ENCODE measurements at places on chromosomes 5 and 9.
A peak's percentile ranks its signal among the peaks of the same experiment; 100 is the strongest.

DNA sequence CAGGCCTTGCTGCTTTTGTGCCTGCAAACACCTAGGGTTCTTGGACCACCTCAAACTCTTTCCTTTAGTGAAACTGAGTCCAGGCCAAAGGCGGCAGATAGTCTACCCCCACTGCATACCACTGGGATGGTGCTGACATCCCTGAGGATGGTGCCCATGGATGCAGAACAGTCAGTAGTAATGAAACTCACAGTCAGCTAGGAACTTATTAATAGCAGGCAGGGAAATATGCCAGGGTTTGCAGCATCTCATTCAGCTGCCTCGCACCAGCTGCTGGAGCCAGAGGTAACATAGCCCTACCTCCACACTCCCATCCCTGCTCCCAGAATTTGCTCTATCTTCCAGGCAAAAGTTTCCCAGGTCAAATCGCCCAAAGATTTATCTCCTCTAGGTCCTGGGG lies 189.1 kb downstream of the SREK1 start:
- DNase-seq = no peak

DNA sequence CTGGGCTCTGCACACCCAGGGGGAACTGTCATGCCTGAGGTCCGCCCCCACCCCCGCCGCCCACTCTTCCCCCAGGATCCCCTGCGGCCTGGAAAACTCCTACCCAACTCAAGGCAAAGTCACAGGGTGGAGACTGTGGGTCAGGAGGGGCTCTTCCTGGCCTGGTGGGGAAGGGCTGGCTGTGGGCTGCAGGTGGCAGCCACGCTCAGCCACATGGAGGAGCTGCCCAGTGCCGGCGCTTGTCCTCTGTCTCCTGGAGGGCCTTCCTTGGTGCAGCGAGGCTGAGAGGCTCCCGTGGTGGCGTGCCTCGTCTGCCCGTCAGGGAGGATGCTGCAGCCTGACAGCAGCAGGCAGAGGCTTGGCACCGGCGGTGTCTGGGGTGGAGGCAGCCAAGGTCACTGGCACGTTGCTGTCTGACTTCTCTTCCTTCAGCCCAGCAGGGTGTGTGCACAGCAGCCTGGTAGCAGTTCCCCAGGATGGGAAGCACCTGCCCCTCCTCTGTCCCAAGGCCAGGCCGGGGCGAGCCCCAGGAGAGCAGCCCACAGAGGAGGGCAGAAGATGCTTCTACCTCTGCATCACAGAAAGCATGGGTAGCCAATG lies 78.1 kb downstream of the ADAMTS2 start:
- no peak for DNase-seq

GRCh38 chr5:131384616-131385214 lies 120.9 kb downstream of the CDC42SE2 start:
- peak; percentile 54 for DNase-seq

GRCh38 chr5:41637869-41638268 lies 127.5 kb upstream of the PLCXD3 start:
- DNase-seq = no peak

DNA sequence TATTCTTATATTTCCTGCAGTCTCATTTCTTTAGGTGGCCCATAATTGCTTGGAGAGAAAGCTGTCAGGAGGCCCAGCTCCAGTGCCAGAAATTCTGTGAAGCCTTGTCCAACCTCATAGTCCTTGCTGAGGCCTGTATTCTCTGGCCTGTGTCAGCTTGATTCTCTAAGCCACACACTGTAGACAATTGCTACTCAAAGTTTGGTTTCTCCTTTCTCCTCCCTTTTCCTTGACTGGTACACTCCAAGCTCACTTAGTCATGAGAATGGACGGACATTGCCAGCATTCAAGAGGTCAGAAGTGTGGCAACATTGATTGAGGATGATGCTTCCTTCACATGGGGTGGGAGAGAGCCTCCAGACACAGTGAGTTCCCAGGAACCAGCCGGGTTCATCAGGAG lies 71.3 kb upstream of the CXCL14 start:
- no peak for DNase-seq

GRCh38 chr5:55853818-55854217 lies 2.7 kb downstream of the IL31RA start:
- no peak for DNase-seq

GRCh38 chr9:129473523-129474244 lies 147.2 kb downstream of the C9orf50 start:
- no peak for DNase-seq

DNA sequence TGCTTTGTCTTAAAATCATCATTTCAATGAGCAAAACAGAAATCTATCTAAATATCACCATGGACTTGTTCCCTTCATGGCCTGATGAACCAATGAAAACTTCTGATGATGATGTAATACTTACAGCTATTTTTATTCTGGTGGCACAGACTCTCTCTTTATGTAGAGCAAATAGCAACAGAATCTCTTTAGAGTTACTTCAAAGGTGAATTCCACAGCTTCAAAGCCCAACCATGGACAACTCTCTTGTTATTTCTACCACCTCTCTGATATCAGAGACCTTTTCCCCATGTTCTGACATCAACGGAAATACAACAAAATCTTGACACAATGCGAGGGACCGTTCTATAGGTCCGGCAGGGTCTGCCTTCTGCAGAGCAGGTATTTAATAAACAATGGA lies 70.1 kb downstream of the RETREG1 start:
- DNase-seq = no peak

DNA sequence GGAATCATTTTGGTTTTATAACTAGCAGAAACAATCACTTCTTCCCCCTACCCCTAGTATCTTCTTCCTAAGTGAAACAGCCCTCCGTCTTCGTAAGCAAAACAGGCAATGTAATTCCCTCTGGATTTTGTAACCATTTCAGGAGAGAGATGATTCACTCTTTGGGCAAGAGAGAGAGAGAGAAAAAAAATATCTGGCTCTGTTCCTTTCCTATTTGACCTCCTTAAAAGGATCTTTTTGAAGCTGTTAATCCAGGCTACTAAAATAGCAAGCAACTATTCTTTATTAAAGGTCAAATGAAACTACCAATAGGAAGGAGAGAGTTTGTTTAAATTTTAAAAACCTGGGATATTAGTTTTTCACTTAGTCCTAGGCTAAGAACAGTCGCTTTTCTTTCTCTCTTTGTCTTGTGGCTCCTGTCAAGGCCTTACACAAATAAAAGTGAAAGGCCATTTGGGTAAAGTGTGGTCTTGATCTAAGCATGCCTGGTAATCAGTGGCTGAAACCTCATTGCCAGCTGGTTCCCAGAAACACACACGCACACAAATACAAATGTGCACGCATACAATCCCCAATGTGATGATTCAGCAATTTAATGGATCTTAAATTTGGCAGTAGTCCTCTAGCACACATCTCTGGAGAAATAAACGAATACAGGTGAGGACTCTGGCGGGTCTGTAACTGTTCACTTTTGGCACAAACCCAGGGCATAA lies 70.2 kb downstream of the PRUNE2 start:
- DNase-seq = no peak

- no peak for DNase-seq
Measured at GRCh38 chr9:98823666-98824334, 16.3 kb downstream of the GALNT12 start.

DNA sequence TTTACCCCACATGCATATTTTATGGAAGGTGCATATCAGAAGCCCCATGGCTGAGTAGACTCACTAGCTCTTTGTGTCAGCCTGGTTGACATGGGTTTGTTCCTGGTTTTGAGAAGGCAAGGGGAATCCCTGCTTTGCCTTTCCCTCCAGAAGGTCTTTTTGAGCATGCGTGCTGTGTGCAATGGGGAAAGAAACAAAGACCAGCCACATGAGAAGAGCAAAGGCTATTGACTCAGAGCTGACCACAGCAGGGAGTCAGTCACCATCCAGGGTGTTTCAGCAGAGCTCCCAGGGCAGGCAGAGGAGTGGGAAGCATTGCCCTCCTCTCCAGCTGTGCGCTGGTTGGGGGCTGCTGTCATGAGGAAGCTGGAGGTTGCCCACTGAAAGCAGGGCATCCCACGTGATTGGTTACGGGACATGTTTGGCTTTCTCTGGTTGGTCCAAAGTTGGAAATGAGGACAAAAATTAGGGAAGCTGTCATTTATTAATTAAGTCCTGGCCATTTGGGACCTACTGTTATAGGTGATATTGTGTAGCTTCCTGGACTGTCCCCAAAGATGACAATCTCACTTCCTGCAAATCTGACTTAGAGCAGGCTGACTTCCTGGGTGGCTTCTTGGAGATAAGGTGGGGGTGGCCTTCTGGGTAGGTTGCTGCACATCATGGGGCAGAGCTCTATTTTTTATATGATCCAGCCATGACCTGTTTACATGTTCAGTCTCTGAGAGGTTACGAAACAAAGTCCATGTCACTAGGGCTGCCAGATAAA lies 48.9 kb upstream of the TDRD7 start:
- DNase-seq = no peak

- no peak for DNase-seq
Measured at GRCh38 chr9:73813546-73813945, 661.9 kb downstream of the ANXA1 start.

DNA sequence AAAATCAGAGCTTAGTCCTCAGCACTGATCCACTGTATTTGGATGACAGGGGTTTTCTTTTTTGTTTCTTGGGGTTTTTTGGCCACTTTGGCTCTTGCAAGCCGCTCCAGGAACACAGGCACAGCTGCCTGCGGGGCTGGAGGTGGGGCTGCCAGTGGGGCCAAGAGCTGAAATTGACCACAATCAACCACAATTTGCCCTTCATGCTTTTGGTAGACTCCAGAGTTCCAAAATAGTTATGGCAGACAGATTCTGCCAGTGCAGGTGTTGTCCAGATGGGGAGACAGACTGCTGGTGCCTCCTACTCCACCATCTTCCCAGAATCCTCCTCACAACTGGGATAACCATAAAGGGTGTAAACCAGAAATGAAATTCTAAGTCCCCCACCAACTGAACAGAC lies 36.5 kb downstream of the PLEKHG4B start:
- DNase-seq = no peak

- no peak for DNase-seq
Measured at GRCh38 chr9:3526997-3527940, 1.5 kb upstream of the RFX3 start.

DNA sequence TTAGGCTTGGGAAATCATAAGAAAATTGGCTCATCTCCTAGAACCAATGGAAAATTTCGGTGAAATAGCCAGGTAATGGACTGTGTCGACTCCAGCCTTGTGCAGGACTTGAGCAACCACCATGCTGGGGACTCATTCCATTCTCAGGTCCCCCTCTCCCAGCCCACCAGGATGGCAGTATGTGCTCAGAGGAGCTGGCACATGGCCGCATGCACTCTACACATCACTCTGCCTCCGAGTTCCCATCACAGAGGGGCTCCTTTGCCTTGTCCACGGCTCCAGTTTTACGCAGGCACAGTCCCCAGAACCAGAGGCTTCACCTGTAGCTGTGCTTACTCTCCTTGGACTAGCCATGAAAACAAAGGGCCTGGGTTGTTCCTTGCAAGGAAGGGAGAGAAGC lies 149.3 kb downstream of the PAX5 start:
- no peak for DNase-seq

DNA sequence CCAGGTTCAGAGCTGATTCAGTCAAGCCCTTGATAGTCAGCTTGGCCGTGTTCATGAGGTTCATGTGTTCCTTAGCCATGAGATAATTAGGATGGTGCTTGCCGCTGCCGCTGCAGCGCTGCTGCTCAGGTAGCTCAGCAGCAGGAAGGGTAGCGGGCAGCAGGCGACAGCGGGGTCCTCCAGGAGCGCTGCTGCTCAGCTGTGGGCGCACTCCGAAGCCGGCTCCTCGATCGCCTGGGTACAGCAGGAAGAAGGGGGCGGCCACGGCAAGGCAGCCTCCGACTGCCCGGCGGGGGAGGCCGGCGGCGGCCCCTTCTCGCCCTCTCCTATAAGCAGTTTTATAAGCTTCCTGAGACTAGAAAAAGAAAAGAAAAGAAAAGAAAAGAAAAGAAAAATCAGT lies 1253.6 kb downstream of the EFNA5 start:
- no peak for DNase-seq

- DNase-seq = no peak
Measured at GRCh38 chr5:97839341-97840086, 656.5 kb upstream of the RIOK2 start.

- peak; percentile 49 for DNase-seq
Measured at GRCh38 chr9:132769906-132770769, 99.9 kb downstream of the GTF3C4 start.

- DNase-seq = no peak
Measured at GRCh38 chr5:133663397-133664054, 51.2 kb upstream of the FSTL4 start.

- no peak for DNase-seq
Measured at GRCh38 chr5:176692326-176692725, 45.0 kb downstream of the TSPAN17 start.

DNA sequence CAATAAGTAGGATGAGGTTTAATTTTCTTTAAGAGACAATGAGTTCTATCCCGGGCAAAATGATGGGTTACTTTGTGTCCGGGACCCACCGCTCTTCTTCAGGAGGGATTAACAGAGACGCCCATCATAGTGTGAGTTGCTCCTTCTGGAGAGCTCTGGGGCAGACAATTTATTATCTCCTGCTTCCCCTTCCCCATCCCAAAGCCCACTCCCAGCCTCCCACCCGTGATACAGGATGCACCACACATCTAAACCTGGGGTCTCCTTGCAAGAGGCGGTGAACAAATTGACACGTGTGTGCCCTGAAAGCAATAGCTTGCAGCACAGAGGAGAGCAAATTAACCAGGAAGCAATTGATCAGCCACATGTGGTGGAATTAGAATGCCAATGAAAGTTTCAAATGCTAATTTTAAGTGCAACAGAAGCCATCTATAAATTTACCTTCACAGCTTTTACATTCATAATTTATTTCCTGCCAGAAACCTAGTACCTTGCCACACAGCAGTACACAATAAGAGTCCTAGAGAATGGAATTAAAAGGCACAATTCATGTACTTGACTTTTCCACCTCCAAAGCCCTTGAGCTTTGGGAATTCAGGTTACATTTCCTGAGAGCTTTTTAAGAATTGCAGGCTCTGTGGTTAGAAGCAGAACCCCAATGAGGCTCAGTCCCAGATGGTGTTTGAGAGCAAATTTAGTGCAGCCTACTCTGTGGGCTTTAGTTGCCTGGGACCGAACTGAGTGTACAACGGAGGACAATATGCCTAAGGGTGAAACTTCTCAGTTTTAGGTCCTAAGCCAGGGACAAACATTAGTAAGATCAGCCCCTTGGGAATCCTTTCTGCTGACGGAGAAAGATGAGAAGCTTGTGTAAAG lies 399.6 kb downstream of the MED10 start:
- no peak for DNase-seq

DNA sequence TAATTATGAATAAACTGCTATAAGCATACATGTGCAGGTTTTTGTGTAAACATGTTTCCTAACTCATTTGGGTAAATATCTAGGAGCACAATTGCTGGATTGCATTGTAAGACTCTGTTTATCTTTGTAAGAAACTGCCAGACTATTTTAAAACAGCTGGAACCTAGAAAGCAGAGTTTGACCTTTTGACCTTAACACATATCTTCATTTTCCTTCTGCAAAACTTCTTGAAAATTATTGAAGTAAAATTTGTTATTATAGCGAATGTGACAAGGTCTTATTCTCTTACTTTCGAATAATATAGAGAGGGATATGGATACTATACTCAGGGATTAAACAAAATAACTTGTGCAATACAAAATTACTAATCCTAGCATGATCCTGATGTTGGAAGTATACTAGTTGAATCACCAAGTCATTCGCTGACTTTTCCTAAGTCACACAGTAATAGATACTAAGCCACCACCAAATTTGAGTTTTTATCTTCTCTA lies 3.2 kb upstream of the ANXA1 start:
- no peak for DNase-seq

- DNase-seq = no peak
Measured at GRCh38 chr9:108078375-108078774, 588.8 kb upstream of the KLF4 start.

All from activated CD4-positive, alpha-beta T cell treated with anti-CD3 and anti-CD28 coated beads, Interleukin-2, amount 50 U/mL, for 24 hours (primary cell).